Pulmonary artery endothelial cell (primary cell): ENCODE measurements at places on chromosomes 1 and 21. TPM values are rescaled to one million over a fixed set of nuclear protein-coding genes. Genes with fewer than 3 reads are reported as not detected.

PPT1 gene
- total RNA-seq = 70.6 and 85.4 TPM in 2 replicates

CDK18 gene
- total RNA-seq = 0.18 TPM in 1 of 2 replicates, not detected in the other

C1orf210 gene
- not detected in 2 replicates for total RNA-seq

SPATA1 gene
- total RNA-seq = 0.66 and 0.95 TPM in 2 replicates

APOBEC4 gene
- not detected in 2 replicates for total RNA-seq

TCEA3 gene
- 0.40 and 1.1 TPM in 2 replicates for total RNA-seq

LCE1A gene
- total RNA-seq = not detected in 2 replicates

TAS1R1 gene
- total RNA-seq = 0.07 TPM in 1 of 2 replicates, not detected in the other

MACO1 gene
- 17.8 and 19.1 TPM in 2 replicates for total RNA-seq

CRYBG2 gene
- total RNA-seq = 0.35 TPM in 1 of 2 replicates, not detected in the other

FAM163A gene
- total RNA-seq = 0.07 TPM in 1 of 2 replicates, not detected in the other
